ENCODE measurements at places on chromosomes 2 and 18. TPM values are rescaled to one million over a fixed set of nuclear protein-coding genes. Genes with fewer than 3 reads are reported as not detected.

Gene RNU2-63P
- not detected for total RNA-seq

Gene EFR3B
- total RNA-seq = not detected

Gene SCTR
- total RNA-seq = not detected

Gene KYNU
- total RNA-seq = 41.1 TPM

Gene GPR39
- total RNA-seq = 7.2 TPM

Gene SERPINB10
- total RNA-seq = 4.8 TPM

Gene ST8SIA3
- total RNA-seq = not detected

Gene SULT1C2
- 0.72 TPM for total RNA-seq

Gene PLCD4
- total RNA-seq = 1.3 TPM

Gene CNTNAP5
- not detected for total RNA-seq

Gene FOXD4L1
- under 0.01 TPM for total RNA-seq

Gene PEX13
- 69.9 TPM for total RNA-seq

Gene MSTN
- not detected for total RNA-seq

Gene INO80D
- 6.0 TPM for total RNA-seq

Gene SERPINB7
- total RNA-seq = 53.0 TPM

Gene BCL2
- 2.6 TPM for total RNA-seq

Gene LRRC30
- not detected for total RNA-seq

Gene CAMKMT
- total RNA-seq = 4.9 TPM

Gene FOXI3
- total RNA-seq = not detected

Gene KLHL41
- total RNA-seq = 0.24 TPM

Gene PLEK
- total RNA-seq = not detected

Gene DYTN
- total RNA-seq = not detected

Gene RTTN
- 29.6 TPM for total RNA-seq

Gene TNS1
- 12.0 TPM for total RNA-seq

Gene DSG3
- 215 TPM for total RNA-seq

Gene HAAO
- not detected for total RNA-seq

Gene CCDC74A
- 6.0 TPM for total RNA-seq

Gene RAB6C
- total RNA-seq = not detected

Gene CYP27C1
- total RNA-seq = 0.43 TPM

Gene SPDYA
- 0.85 TPM for total RNA-seq

Gene ABHD1
- total RNA-seq = not detected

Gene TYMS
- total RNA-seq = 6.7 TPM

Gene ZSWIM2
- total RNA-seq = not detected

Gene REEP1
- total RNA-seq = 0.24 TPM

Gene ORC2
- total RNA-seq = 17.7 TPM

Gene PDCD1
- total RNA-seq = 0.24 TPM

Gene PAIP2B
- total RNA-seq = 2.2 TPM

Gene ERBB4
- under 0.01 TPM for total RNA-seq

All from tracheal epithelial cell (primary cell).